HFFc6 (cell line): ENCODE measurements at places on chromosomes 7 and 10. TPM values are rescaled to one million over a fixed set of nuclear protein-coding genes. Genes with fewer than 3 reads are reported as not detected.
A peak's percentile ranks its signal among the peaks of the same experiment; 100 is the strongest.

DNA sequence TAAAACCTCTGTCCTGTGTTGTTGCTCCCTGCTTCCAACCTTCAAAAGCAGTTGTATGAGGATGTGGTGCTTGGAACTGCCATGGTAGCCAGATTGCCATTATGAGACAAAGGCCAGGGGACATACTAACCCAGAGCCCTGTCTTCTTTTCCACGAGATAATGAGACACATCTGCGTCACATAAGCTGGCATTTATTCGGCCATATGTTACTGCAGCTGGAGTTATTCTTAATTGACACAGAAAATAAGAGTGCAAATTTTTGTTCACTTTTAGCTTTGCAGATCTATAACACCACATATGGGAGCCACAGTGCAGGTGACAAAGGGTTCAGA, 15.5 kb upstream of the PDLIM1 start:
- no peak overlapping the region for H3K4me3 ChIP-seq
- no peak overlapping the region for H3K27ac ChIP-seq
- H3K27me3 ChIP-seq = peaks cover 2% of the 10 kb centered on the region

Gene MICALL2
- total RNA-seq = 12.1 to 19.9 TPM (median 15.6 TPM) in 3 replicates

DNA sequence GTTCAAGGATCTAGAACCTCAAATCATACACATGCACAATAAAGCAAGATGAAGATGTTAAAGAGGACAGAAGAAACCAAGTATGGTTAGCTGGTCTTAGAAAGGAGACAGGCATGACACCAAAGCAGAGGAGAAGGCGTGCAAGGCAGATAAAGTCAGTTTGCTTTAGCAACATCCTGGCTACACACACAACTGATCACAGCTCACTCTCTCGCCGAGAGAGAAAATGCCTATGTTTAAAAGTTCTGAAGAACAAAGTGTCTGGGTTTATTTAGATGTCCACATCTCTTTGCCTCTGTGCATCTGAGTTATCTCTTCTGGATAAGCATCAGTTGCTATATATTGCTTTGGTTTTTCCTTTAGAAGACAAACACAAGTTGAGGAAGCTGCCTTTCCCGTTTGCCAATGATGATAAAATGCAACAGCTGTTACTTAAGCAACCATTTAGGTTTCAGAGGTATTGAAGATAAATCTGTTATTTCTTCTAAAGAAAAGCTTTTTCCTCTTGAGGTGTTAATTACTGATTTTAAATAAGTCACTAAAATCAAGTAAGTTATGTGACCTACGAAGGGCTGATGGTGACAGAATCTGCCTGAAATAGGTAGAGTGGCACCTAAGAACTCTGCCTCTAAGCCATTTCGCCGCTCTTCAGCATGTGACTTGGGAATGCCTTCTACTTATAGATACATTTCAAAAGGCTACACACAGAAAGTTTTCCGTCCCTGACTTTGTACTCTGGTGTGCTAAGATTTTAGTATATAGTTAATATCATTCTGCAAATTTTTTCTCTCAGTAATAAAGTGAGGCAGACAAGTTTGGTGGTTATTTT, 146.2 kb upstream of the ASAH2 start:
- H3K27me3 ChIP-seq = no peaks in the 10 kb centered on the region
- DNase-seq = no peak
- peaks cover 69% of the 10 kb centered on the region for H3K4me1 ChIP-seq
- H3K36me3 ChIP-seq = peaks cover 7% of the 10 kb centered on the region; the same call in 1 of the 2 replicates
- peak overlapping the region; percentile 65 for H3K4me3 ChIP-seq
- peak overlapping the region; percentile 72 for H3K27ac ChIP-seq

GRCh38 chr7:137838706-137839315, 8.0 kb downstream of the DGKI start:
- no peaks in the 10 kb centered on the region; the same call in 1 of the 2 replicates for H3K27me3 ChIP-seq
- peaks cover 17% of the 10 kb centered on the region for H3K4me1 ChIP-seq
- H3K36me3 ChIP-seq = peaks cover 18% of the 10 kb centered on the region
- DNase-seq = no peak
- no peak overlapping the region for H3K4me3 ChIP-seq

Gene ASB10
- total RNA-seq = not detected in 3 replicates

DNA sequence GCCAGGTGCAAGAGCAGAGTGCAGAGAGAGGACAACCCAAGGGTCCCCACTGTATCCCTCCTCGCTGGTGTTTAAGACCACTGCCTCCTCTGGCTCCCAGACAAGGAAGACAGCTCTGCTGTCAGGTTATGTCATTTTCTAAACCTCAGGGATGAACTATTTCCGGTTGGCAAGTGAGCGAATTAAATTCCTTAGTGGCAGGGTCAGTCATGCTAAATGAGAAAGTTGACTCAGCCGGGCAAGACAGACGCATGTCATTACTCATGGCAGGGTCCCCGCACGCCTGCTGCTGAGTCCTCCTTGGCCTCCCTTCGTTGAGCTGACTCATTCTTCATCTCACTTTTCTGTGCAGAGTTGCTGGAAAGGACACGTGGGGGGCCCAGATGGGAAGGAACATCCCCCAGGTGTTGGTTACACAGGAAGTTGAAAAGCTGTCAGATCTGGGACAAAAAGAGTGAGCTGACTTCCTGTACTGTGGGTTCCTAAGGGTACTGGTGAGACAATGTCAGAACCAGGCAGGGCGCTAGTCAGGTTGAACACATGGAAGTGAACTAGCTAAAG, 47.1 kb upstream of the UCN3 start:
- H3K27ac ChIP-seq = peak overlapping the region; percentile 35; the same call in 1 of the 2 replicates
- peaks cover 19% of the 10 kb centered on the region for H3K4me1 ChIP-seq
- no peak overlapping the region for H3K4me3 ChIP-seq

DNA sequence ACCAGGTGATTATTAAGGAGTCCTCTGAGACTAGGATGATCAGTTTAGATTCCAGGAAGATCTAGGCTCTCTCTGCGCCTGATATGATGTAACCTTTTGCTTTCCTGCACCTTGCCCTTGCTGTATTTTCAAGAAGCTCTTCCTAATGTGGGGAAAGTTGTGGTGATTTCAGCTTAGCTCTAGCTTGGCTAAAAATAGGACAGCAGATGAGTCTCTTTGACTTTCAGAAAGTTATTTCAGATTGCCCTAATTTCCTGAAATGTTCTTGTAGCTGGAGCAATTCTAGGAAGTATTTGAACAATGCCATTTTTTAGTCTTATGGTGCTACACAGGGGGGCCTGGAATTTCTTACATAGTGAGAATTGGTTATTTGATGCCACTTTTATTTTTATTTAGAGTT, 3.8 kb downstream of the LCOR start:
- peak overlapping the region; percentile 27; the same call in 1 of the 2 replicates for H3K27ac ChIP-seq
- H3K27me3 ChIP-seq = no peaks in the 10 kb centered on the region
- no peak for DNase-seq
- peak overlapping the region; percentile 61 for H3K4me3 ChIP-seq

DNA sequence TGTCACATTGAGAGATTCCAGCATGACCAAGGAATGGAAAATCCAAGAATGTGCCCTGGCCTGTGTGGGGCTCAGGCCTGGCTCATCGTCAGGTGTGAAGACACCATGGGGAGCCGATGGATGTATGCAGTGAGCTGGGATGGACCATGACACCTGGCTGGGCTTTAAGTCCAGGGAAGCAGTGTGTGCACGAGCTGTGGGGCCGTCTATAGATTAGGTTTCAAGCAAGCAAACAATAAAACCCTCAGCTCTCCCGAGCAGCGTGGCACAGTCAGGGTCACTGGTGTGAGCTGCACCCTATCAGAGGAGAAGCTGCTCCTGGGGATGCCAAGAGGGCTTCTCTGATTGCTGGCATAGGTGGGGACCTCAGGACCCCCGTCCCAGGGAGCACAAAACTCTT, 50.5 kb upstream of the DLG5 start:
- no peak for DNase-seq
- H3K4me3 ChIP-seq = no peak overlapping the region
- H3K27me3 ChIP-seq = no peaks in the 10 kb centered on the region
- H3K4me1 ChIP-seq = peaks cover 27% of the 10 kb centered on the region
- no peak overlapping the region for H3K27ac ChIP-seq
- H3K36me3 ChIP-seq = peaks cover 49% of the 10 kb centered on the region

GRCh38 chr7:85261336-85261735, 74.5 kb upstream of the SEMA3D start:
- no peak overlapping the region for H3K27ac ChIP-seq
- H3K36me3 ChIP-seq = no peaks in the 10 kb centered on the region
- no peaks in the 10 kb centered on the region; the same call in 1 of the 2 replicates for H3K4me1 ChIP-seq
- no peak overlapping the region for H3K4me3 ChIP-seq
- DNase-seq = no peak

Gene FZD8
- 0.24 to 1.3 TPM (median 0.83 TPM) in 3 replicates for total RNA-seq

DNA sequence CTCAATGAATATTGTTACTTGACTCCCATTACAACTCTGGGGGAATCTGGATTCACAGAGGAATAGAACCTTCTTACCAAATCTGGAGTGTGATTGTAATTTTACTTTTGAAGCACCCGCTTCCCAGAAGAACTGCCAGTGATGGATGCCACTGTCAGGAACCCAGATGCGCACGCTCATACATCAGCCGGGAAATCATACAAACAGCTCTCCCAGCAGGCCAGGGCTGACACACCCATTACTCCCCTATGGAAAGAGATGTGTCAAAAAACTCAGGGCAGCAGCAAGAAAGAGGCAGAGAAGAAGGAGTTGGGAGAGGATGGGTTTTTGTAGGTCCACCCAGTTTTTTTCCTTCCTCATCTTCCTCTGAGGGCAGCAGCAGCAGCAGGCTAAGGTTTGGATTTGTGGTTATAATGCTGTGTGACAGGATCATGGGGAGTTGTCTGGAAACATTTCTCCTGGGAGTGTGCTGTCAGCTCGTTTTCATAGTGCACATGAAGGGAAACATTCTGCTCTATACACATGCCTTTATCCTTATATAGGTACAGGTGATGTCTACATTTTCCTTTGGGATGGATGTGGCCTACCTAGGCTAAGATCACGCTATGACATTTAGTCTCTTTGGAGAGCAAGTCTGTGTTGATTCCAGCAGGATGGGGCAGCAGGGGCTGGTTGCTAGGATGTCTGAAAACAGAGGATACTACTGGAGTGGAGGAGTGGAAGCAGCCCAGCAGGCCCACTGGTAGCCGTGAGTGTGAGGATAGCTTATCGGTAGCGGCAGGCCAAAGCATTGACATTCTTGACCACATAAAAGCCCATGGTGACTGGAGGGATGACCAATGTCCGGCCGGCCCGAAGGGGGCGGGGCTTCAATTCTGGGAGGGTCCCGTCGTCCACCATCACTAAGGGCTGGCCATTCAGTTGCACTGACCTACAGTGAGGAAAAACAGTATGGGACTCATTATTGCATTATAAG, 12.4 kb upstream of the HPS1 start:
- no peak for DNase-seq
- no peak overlapping the region for H3K4me3 ChIP-seq
- H3K27me3 ChIP-seq = peaks cover 3% of the 10 kb centered on the region
- H3K27ac ChIP-seq = no peak overlapping the region
- H3K4me1 ChIP-seq = peaks cover 25% of the 10 kb centered on the region

- no peaks in the 10 kb centered on the region for H3K36me3 ChIP-seq
- H3K27ac ChIP-seq = no peak overlapping the region
- H3K4me1 ChIP-seq = no peaks in the 10 kb centered on the region
- no peaks in the 10 kb centered on the region for H3K27me3 ChIP-seq
- H3K4me3 ChIP-seq = no peak overlapping the region
These were observed 251.9 kb downstream of the AGMO start for GRCh38 chr7:15309872-15310271.

Gene CALHM1
- not detected in 2 replicates for total RNA-seq

DNA sequence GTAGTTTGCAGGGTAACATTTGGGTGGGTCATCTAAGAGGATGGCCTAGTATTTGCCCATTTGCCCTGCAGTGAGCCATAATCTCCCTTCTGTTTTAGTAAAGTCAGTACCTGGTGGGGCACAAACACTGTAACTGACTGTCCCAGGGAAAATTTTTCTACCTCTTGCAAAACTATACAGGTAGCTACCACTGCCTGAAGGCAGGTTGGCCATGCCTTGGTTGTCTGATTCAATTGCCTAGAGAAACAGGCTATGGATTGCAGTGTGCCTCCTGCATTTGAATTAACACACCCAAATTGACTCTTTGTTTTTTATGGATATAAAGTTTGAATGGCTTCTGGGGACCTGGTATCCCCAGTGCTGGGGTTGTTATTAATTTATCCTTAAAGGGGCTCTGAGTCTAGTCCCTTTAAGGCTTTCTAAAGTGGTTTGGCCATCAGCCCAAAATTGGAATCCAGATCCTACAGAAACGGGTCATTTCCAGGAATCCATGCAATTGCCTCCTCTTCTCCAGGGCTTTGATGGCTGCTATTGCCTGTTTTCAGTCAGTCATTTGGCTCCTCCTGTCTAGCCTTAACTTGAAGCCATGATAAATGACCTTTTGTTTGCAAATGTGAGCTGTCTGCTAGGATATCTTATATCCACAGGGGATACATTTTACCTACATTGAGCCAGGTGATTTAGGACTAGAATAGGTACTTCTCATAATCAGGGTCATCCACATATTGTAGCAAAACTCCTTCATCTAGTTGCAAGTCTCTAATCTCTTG, 89.1 kb downstream of the STRA8 start:
- H3K4me1 ChIP-seq = peaks cover 10% of the 10 kb centered on the region; the same call in 1 of the 2 replicates
- H3K27me3 ChIP-seq = peaks cover 11% of the 10 kb centered on the region

- H3K36me3 ChIP-seq = peaks cover 6% of the 10 kb centered on the region
- H3K27ac ChIP-seq = no peak overlapping the region
- H3K4me3 ChIP-seq = peak overlapping the region; percentile 84; the same call in 1 of the 2 replicates
- H3K27me3 ChIP-seq = no peaks in the 10 kb centered on the region; the same call in 1 of the 2 replicates
- peaks cover 18% of the 10 kb centered on the region; the same call in 1 of the 2 replicates for H3K4me1 ChIP-seq
These were observed 1.1 kb downstream of the MGMT start for GRCh38 chr10:129468187-129468586.

DNA sequence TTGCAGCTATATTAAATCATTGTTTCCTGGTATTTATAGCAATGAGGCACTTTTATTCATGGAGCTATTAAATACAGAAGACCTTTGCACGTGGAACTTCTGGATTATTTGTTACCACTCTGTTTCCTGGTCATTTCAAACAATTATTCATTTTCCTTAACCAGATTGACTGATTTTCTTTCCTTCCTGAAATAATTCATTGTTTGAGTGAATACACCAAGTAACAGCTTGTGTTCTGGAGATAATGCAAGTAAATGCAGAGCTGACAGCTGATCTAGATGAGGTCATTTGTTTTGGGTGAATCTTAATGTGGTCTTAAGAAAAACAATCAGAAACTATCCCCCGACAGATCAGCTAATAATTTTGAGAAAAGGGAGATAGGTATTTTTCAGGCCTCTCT, 497.7 kb downstream of the KIF20B start:
- H3K4me3 ChIP-seq = no peak overlapping the region
- H3K27ac ChIP-seq = no peak overlapping the region
- DNase-seq = no peak
- H3K27me3 ChIP-seq = no peaks in the 10 kb centered on the region

- no peaks in the 10 kb centered on the region for H3K36me3 ChIP-seq
- peaks cover 8% of the 10 kb centered on the region for H3K27me3 ChIP-seq
- no peak overlapping the region for H3K4me3 ChIP-seq
- peaks cover 16% of the 10 kb centered on the region for H3K4me1 ChIP-seq
These were observed 15.0 kb upstream of the CXCL12 start for GRCh38 chr10:44399659-44400451.

DNA sequence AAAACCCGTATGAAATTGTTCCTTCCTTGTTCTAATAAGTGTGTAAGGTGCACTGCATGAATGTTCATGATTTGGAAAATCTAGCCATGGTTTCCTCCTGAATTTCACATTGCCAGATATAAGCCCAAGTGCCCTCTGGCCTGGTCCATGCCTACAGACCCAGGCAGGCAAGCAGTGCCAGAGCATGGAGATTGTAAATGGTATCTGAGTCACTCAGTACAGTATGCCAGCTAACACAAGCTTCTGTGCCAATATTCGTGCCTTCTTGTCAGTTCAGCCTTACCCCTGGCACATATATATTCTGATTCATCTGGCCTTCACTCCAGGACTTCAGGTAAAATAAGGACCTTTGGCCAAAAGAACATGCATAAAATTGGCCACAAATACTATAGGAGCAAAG, 38.4 kb upstream of the PDE1C start:
- no peak overlapping the region for H3K27ac ChIP-seq
- H3K4me3 ChIP-seq = no peak overlapping the region
- peaks cover 2% of the 10 kb centered on the region; the same call in 1 of the 2 replicates for H3K27me3 ChIP-seq
- peaks cover 6% of the 10 kb centered on the region; the same call in 1 of the 2 replicates for H3K36me3 ChIP-seq
- DNase-seq = no peak
